NCI-H1092 (cell line): ENCODE measurements at places on chromosomes 2 and 18.

GRCh38 chr2:198710562-198710961 lies 747.2 kb downstream of the SATB2 start:
- DNase-seq = no peak

- no peak for DNase-seq
These were observed 605 bp downstream of the WNT6 start for GRCh38 chr2:218859988-218860831.

- no peak for DNase-seq
These were observed 19.1 kb upstream of the RAB11FIP5 start for GRCh38 chr2:73131807-73132206.

DNA sequence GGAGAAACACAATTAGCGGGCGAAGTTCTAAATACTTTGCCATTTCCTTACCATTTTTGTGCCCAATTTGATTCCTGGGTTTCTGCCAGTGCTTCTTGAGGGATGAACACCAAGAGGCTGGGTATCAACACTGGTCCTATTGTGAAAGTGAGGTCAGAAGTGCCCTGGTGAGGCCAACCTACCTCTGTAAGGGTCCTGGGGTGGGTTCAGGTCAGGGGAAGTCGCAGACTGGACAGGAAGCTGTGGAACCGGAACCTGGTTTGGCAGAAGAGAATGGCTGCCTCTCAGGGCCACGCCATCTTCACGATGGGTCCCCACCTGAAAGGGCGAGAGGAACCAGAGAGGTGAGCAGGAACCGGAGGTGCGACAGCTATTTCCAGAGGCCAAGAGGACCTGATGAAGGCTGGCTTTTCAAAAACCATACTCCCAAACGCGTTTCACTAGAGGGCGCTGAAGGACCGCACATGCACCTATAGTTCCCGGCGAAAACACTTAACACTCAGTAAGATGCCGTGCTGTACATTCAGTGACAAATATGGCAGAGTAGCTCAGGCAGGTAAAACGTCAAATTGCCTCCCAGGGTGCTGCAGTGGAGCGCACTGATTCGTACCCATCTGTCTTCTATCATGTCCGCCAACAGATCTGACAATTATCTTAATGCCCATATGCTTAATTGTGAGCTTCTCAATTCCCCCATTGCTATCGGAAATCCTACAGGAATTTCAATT lies 275.3 kb upstream of the CCDC68 start:
- peak; percentile 80 for DNase-seq

- no peak for DNase-seq
These were observed 3.9 kb downstream of the MARCO start for GRCh38 chr2:118945881-118946280.

DNA sequence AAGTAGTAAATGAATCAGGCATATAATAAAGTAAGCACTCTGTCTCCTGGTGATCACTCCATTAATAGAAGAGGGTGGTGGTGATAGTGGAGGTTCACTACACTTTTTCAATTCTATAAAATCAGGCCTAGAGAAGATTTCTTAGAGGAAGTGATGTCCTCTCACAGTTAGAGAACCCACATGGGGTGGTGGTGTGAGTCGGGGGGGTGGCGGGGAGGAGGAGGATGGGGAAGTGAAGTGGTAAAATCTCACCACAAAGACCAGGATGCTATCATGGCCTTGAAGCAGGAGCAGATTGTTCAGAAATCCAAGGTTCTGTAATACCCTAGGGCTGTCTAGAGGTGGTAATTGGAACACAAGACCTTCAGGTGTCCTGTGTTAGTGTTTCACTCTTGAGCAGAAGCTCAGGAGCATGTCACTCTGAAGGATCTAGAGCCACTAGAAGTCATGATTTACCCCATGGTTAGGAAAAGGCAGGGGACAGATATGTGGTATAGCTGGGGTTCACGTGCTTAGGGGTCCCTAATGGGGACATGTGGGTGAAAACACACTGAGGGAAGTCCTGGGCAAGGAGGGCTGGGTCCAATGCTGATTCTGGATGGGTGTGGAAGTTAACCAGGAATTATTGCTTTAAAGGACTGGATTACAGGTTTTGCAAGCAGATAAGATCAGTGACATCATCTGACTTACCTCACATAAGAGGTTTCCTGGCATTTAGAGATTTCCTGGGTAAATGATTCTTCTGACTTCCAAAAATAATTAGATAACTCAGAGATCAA lies 31.0 kb downstream of the RNF125 start:
- no peak for DNase-seq

DNA sequence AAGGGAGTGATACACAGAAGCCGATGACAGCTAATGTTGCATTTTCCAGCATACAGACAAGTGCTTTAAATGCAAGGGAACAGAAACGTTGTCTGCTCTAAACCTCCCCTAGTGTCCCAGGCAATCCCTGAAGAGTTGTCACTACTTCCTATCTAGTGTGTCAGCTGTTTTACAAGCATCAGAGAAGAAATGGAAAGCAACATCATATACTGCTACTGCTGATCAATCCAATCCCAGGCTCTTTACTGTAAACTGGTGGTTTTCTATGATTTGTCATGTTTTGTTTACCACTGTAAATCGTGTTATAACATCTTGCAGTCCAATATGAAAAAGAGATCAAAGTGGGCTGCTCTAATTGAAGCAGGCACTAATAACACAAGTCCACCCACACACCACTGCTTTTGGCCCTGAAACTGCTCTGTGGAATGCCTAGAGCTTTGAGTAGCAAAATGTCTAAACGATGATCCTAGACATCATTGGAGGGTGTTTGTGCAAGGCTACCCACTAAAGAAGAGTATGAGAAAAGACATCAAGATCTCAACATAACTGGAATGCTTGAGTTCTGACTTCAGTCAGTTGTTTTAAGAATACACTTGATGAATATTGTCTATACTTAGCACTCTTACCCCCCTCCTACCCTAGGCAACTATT lies 18.1 kb upstream of the ROCK1 start:
- no peak for DNase-seq

DNA sequence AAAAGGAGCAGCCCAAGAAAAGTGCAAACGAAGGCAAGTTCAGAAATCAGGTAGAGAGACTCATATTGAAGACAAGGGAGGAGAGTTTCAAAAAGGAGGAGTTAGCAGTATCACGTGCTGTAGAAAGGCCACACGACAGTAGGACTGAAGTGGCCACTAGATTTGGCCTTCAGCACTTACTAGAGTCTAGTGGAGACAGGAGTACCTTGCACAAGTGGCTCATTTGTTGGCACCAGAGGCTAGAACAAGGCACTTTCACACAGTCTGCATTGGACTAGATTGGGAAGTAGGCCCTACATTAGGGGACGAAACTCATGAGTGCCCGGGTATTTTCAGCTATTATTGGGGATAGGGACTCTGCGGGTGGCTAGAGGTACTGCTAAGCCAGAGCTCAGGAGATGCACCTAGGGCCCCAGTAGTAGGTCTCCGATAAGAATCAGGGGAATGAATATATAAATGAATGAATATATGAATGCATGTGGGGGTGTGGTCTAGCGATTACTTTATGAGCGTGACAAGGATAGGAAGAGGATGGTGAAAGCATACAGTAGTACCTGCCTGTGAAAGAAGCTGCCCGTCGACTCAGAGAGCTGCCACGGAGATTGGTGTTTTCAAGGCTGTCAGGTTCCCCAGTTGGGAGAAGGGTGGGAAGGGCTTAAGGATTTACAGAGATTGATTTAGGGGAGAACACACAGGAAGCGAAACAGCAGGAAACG lies 1.4 kb upstream of the NCOA1 start:
- DNase-seq = no peak

DNA sequence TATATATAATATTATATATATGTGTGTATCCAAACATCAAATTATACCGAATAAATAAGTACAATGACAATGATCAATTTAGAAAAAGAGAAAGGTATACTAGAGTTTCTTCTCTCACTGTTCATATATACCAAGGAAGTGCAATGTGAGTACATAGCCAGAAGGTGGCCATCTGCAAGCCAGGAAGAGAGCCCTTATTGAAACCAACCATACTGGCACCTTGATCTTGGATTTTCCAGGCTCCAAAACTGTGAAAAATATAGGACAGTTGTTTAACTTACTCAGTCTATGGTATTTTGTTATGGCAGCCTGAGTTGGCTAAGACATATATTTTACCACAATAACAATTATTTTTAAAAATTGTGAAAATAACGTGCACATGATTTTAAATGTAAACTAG lies 1490.2 kb upstream of the SLC39A10 start:
- DNase-seq = peak; percentile 1

- no peak for DNase-seq
These were observed 21.9 kb downstream of the TEX44 start for GRCh38 chr2:231614559-231615057.

- no peak for DNase-seq
These were observed 602.9 kb downstream of the ARHGAP15 start for GRCh38 chr2:143732076-143732475.

- no peak for DNase-seq
These were observed 197.4 kb upstream of the HDAC4 start for GRCh38 chr2:239598011-239598731.

GRCh38 chr18:76227759-76228158 lies 267.3 kb downstream of the ZNF516 start:
- DNase-seq = no peak
